ENCODE measurements at places on chromosomes 3 and 15.

DNA sequence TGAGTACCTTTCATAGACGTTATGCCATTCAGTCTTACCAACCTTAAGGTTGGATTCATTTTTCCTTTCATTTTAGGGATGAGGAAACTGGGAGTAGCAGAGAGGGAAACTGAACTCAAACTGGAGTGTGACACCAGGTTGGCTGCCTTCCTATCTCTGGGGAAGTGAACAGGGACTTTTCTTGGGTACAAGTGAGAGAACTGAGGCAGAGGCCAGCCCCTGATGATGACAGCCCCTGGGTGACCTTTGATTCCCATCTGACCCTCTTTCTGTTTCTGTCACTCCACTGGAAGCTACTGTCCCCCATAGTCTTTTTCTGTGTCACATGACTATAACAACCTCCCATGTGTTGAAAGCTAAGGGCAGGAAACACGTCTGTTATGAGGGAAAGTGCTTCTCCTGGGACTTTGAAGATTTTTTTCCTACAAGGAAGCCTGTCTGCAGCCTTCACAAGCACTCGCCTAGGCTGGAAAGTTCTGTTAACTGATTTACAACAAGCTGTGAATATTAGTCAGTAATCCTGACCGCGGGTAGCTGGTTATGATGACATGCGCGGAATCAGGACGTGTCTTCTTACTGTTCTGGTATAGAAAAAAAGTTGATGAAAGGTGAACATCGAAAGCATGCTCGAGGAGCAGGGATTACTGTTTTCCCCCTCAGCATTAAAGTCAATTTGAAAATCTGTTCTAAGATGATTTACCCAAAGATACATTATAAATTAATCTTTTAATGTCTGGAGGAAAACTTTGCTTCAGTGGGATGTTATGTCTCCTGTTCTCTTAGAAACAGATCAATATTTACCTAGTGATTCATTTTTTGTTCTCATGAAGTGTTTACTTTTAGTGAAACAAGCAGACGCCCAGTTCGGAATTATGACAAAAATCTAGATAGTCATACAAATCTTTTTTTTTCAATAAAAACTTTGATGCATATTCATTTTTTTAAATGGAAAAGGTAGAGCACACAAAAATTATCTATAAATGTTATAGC is 31.5 kb downstream of the ABHD2 start:
- peak; percentile 29 for DNase-seq

GRCh38 chr15:37014137-37014536 is 86.2 kb downstream of the MEIS2 start:
- DNase-seq: no peak

DNA sequence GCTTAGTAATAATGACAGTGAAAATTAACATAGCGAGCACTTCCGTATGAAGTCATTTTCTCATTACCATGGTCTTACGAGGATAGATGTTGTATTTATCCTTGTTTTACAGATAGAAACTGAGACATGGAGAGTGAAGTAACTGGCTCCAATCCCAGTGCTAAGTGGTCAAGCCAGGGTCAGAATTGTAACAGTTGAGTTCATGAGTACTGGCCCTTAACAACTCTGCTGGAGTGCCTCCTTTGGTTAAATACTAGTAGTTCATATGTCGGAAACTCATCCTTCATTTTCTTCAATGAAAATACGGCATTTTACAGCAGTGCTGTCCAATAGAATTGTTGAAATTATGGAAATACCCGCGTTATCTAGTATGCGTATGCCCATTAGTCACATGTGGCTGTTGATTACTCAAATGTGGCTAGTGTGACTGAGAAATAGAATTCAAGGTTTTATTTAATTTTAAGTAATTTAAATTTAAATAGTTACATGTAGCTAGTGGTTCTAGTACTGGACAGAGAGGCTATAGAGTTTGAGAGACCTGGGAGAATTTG is 32.5 kb downstream of the FNDC3B start:
- peak; percentile 65 for DNase-seq

- no peak for DNase-seq
These were observed 10.7 kb downstream of the EHD4 start for GRCh38 chr15:41961595-41962202.

- DNase-seq: no peak
These were observed 564.1 kb downstream of the GBE1 start for GRCh38 chr3:81197386-81197785.

DNA sequence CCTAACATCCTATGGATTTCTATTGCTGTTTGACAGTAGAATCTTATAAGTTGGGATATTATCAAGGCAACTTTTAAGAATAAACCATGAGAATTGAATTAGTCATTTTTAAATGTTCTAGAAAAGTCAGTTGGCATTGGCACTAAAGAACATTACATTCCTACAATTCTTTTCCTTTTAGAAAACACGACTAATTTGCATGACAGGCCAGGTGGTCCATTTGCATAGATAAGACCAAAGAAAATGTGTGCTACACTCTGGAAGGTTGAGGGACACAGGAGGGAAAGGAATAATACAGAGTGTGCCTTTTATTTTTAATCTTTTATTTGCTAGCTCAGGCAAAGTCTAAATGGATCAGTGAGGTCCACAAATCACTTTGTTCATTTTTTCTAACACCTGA is 962.3 kb downstream of the EPHA3 start:
- no peak for DNase-seq

DNA sequence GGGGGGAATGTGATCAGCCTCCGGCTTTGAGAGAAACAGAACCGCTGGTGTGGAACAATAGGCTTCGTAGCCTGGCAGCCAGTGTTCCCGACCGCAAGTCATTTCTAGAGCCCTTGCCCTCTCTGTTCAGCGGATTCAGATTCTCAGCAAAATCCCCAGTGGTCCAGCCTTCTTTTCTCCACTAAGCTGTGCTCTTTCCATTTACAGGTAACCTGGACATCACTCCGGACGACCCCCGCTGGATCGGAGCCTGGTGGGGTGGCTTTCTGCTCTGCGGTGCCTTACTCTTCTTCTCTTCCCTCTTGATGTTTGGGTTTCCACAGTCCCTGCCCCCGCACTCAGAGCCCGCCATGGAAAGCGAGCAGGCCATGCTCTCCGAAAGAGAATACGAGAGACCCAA is 250.6 kb downstream of the SLCO3A1 start:
- no peak for DNase-seq

DNA sequence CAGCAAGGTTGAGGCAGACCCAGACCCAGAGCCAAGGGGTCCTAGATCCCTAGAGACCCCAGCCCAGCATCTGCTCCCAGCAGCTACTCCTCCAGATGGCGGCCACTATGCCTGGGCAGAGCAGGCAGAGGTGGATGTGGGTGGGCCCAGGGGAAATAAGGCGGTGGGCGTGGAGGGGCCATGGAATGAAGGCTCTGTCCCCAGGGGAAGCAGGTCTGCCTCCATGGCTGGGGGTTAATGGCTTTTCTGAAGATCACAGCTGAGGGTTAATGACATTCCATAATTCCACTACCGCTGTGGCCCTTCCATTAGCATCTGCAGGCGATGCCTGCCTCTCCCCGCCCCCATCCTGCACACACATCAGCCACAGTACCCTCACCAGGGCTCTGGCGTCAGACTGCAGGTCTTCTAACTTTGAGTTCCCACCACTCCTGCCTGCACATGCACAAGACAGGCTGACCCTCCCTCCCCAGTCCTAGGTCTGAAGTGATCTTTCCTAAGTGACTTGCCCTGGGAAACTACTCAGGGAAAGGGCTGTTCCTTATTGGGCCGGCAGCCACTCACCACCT is 41.2 kb downstream of the CCDC33 start:
- DNase-seq: no peak

GRCh38 chr3:117602058-117602644 is 892.6 kb downstream of the TUSC7 start:
- no peak for DNase-seq

DNA sequence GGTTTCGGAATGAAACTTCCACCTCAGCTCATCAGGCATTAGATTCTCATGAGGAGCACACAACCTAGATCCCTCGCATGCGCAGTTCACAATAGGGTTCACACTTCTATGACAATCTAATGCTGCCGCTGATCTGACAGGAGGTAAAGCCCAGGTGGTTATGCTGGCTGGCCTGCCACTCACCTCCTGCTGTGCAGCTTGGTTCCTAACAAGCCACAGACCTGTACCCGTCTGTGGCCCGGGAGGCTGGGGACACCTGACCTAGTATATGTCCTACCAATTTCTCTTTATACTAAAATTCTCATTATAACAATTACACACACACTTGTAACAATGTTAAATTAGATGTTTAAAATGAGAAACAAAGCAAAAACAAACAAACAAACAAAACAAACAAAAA is 172.2 kb downstream of the SLC9A9 start:
- DNase-seq: no peak

GRCh38 chr3:98553753-98554152 is 22.0 kb downstream of the GPR15 start:
- DNase-seq: peak; percentile 39

- DNase-seq: peak; percentile 67
These were observed 44.4 kb upstream of the SACM1L start for GRCh38 chr3:45644791-45645201.

DNA sequence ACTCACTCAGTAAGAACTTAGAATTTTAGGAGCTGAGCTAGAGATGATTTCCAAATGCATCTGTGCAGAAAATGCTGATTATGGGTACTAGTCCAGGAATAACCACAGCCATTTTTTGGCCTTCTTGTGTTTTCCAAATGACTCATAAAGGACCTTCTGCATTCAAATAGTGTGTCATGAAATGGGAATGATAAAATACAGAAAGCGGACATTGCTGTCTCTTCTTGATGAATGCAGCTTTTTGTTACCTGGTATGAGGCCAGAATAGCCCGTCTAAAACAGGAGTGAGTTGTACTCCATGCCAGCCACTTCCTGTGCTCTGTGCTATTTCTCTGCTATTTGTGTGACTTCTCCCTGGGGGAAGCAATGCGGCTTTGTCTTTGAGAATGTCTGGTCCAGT is 20.5 kb upstream of the FRMD5 start:
- DNase-seq: no peak

GRCh38 chr3:14510838-14511622 is 29.1 kb downstream of the GRIP2 start:
- DNase-seq: no peak

DNA sequence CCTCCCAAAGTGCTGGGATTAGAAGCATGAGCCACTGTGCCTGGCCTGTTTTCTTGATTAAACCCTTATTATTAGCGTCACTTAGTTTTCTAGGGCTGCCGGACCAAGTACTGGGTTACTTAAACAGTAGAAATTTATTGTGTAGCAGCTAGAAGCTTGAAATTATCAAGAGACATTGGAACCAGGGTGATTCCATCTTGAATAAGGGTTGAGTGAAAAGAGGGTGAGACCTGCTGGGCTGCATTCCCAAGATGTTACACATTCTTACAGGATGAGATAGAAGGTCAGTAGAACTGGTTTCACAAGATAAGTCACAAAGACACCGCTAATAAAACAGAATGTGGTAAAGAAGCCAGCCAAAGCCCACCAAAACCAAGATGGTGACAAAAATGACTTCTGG is 18.6 kb upstream of the FSTL1 start:
- no peak for DNase-seq

- no peak for DNase-seq
These were observed 198.7 kb downstream of the TNIK start for GRCh38 chr3:171261487-171261886.

GRCh38 chr3:197495999-197496745 is 59.6 kb downstream of the BDH1 start:
- DNase-seq: no peak

DNA sequence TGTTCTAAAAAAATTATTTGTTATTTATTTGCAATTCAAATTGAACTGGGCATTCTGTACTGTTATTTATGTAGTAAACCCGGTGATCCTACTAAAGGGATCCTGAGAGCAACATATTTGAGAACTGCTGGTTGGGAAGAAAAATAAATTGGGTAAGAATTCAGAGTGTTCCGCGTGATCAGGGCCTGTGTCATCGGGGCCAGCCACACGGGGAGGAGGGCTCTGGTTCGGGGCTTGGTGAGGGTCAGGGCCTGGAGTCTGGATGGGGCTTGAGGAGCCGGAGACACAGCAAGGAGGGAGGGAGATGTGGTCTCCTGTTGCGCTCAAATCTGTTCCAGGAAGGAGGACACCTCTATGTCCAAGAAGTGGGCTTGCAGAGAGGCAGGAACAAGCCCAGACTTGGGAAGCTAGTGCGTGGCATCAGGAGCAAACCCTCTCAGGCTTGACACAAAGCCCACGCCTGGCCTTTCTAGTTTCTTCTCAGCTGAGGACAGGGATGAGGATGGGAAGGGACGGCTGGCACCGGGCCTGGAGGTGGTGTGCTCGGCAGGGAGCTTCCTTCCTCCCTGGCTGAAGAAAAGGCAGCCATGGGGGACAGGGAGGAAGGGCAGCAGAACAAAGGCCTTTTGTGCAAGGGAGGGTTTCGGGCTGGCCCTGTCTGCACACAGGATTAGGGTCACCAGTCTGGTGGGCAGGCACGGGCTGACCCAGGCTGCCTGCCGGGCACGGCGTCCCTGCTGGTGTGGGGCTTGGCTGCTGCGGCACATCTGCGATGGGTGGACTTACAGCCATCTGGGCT is 22.9 kb upstream of the FBLN2 start:
- DNase-seq: no peak

GRCh38 chr15:101698314-101698713 is 26.0 kb downstream of the TARS3 start:
- DNase-seq: no peak

DNA sequence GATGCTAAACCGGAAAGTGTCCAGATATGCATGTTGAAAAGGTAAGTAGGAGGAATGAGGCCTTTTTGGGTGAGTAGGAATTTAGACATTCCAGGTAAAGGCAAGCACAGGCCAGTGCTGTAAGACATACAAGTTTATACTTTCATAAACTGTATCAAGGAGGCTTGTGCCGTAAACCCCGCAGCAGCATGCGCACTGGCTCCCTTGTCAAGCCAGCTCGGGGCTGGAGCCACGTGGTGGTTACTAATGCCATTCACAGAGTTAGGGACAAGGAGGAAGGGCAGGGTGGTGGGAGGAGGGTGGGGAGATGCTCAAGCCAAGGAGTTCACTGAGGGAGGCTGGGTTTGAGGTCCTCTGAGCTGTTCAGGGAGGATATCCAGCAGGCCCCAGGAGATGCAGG is 35.8 kb downstream of the PLD1 start:
- peak; percentile 53 for DNase-seq

DNA sequence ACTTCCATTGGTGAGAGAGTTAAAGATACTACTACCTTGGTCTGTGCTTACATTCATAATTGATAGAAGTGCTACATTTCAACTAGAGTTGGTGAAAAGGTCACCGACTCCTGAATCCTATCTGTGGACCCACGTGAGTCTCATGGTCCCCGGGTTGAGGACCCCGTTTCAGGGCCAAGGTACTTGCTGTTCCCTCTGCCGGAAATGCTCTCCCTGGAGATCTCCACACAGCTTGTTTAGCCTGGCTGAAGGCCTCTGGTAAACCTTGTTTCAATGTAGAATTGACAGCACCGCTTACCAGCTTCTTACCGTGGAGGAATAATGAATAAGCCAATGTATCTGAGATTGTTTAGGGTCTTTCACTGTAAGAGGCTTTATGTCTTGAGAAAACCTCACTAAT is 226.0 kb upstream of the GOLGA6L4 start:
- no peak for DNase-seq

DNA sequence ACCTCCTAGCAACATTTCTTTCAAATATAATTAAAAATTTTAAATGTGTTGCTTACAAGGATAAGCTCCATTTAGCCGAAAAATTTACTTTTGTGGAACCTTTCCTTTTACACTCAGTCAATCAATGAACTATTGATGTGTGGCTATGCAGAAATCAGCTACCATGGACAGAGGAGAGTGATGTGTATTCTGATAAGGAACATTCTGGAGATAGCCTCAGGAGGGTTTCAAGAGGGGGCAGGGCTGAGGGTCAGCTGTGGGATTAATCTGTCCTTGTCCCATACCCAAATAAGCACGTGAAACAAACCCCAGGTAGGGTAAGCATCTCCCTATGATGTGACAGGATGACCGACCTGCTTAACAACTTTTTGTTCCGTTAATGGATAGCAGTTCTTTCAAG is 192.6 kb upstream of the PROK2 start:
- no peak for DNase-seq

- DNase-seq: peak; percentile 67
These were observed 65.5 kb downstream of the GALK2 start for GRCh38 chr15:49235446-49236124.
